ENCODE measurements at places on chromosomes 3 and 15.

DNA sequence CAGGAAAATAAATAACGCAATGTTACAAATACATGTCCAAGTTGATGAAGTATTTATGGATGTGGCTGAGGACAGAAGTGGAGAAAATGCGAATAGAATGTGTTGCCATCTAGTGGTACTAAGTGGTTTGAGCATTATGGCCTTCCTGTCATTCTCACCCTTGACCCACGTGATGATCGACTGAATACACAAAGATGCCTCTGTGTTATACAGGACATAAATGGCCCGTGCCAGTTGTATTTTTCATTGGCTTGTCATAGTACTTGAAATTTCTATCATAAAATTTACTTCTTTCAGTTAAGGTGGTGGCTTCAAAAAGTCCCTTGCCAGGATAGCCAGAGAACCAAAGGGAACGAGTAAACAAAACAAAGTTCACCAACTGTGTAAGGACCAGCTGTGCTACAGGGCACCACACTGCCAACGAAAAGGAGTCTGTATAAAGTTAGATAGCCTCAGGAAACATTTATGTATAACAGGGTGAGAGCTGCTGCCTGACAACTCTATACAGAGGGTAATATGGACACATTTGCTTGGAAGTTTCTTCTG is 103.7 kb downstream of the MYH15 start:
- peak; percentile 73 for DNase-seq

GRCh38 chr3:178156301-178156700 is 379.9 kb upstream of the KCNMB2 start:
- no peak for DNase-seq

DNA sequence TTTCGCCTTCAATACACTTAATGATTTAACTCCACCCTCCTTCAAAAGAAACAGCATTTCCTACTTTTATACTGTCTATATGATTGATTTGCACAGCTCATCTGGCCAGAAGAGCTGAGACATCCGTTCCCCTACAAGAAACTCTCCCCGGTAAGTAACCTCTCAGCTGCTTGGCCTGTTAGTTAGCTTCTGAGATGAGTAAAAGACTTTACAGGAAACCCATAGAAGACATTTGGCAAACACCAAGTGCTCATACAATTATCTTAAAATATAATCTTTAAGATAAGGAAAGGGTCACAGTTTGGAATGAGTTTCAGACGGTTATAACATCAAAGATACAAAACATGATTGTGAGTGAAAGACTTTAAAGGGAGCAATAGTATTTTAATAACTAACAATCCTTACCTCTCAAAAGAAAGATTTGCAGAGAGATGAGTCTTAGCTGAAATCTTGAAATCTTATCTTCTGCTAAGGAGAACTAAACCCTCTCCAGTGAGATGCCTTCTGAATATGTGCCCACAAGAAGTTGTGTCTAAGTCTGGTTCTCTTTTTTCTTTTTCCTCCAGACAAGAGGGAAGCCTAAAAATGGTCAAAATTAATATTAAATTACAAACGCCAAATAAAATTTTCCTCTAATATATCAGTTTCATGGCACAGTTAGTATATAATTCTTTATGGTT is at the start of gene CCR5:
Gene CCR5 (plus strand): TSS at position 108 of the 680 bp plus-strand sequence. CDS start 1,957 bp downstream, outside the sequence.
- no peak for DNase-seq

DNA sequence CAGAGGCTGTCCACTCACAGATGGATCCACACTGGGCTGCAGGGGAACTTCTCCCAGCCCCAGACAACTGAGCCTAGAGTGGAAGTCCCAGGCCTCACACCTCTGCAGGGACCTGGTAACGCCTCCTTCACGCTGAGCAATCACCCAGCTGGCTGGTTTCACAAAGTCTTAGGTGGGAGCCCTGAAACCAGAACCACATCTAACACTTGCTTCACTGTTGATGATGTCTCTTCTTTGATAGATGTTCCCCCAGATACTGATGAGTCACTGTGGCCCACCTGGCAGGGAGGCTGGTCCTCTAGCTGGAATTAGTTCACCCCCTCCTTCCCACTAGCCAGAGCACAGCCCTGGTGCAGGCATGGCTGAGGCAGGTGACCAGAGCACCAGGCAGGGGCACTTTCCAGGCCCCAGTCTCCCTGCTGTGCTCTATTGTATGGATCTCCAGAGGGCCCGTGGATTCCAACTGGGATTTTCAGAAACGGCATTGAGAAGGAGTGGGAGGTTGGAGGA is 33.5 kb downstream of the MYL3 start:
- DNase-seq: no peak

- no peak for DNase-seq
Observed at GRCh38 chr15:99981839-99982658, 248.8 kb upstream of the LYSMD4 start.

GRCh38 chr15:99009741-99010330 is 2.2 kb upstream of the PGPEP1L start:
- DNase-seq: no peak

DNA sequence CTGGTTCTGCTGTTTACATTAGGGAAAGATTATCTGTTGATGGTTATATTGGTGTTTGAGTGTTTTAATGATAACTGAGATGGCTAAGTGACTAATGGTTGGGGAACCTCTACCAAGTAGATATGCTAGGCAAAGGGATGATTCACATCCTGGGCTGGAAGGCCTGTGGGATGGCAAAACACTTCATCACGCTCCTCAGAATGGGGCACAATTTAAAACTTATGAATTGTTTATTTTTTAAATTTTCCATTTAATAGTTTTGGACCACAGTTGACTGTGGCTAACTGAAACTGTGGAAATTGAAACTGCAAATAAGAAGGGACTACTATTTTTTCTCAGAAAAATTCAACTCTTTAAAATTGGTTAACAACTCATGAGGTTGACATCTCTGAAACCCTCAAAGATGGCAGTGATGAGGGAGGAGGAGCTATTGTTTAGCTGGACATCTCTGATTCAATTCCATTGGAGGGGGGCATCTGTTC is 100.5 kb upstream of the ZBED2 start:
- peak; percentile 83 for DNase-seq

DNA sequence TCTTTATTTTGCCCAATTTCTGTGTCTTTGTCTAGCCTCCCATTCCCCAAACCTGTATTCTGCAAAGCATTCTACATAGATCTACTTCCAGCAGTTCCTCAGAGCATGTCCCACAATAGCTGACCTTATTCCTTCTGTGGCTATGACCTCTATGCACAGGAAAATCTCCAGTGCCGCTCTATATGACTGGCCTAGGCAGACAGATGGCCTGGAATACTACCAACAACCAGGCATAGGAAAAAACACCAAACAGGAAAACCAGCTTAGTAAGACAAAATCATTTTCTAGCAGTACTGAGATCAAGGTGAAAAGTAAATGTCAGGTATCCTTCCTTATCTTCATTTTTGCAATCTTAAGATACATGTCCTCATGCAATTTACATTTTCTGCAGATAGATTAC is 1115.0 kb downstream of the IGSF11 start:
- no peak for DNase-seq

All from fibroblast of upper back skin (primary cell).